ENCODE measurements at places on chromosomes 5 and 9.

- peak; percentile 8 for DNase-seq
These were observed 652.3 kb upstream of the FTMT start for GRCh38 chr5:121199216-121199999.

DNA sequence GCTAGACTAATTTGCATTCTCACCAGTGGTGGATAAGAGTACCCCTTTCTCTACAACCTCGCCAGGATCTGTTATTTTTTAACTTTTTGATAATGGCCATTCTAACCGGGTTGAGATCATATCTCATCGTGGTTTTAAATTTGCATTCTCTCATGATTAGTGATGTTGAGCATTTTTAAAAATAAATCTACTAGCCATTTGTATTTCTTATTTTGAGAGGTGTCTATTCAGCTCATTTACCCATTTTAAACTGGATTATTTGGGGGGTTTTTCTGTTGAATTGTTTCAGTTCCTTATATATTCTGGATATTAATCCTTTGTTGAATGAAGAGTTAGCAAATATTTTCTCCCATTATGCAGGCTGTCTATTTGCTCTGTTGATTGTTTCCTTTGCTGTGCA, 139.6 kb downstream of the ARSB start:
- DNase-seq = no peak

DNA sequence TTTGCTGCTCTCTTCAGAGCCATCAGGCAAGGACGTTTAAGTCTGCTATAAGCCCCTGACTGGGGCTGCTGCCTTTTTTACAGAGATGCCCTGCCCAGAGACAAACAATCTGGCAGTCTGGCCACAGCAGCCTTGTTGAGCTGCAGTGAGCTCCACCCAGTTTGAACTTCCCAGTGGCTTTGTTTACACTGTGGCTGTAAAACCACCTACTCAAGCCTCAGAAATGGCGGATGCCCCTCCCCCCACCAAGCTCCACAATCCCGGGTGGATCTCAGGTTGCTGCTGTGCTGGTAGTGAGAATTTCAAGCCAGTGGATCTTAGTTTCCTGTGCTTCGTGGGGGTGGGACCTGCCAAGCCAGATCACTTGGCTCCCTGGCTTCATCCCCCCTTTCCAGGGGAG, 59.7 kb upstream of the SNCAIP start:
- no peak for DNase-seq

DNA sequence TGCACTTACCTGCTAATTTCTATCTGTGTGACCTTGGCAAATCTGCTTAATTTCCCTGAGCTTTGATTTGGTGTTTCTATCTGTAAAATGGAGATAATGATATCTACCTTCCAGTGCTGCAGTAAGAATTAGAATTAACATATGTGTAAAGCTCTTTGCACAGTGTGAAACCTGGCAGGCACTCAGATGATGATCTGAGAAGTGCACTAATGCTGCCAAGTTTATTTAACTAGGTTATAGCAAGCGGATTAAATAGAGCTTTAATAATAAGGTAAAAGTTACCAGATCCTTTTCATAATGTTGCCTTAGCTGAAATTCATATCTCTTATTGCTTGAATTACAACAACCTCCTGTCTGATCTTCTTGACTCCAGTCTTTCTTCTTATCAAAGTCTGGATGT, 315.3 kb upstream of the CD180 start:
- no peak for DNase-seq

DNA sequence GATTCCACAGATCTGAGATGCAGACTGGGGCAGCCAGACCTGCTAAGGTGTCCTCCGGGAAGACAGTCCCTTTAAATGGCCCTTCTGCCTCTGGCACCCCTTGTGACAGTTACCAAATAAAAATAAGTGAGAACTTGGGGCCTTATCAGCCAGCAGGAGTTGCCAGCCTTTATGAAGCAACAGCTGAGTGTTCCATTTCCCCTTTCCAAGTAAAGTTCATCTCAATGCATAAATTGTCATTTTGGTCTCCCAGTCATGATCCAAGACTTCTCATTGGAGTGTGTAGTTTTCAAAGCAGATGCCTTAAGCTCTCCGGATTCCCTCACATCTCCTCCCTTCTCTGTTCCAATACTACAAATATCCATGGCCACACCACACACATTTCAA, 4.1 kb downstream of the PTCH1 start:
- DNase-seq = no peak

- DNase-seq = no peak
These were observed 18.2 kb upstream of the MLANA start for GRCh38 chr9:5872511-5872910.

DNA sequence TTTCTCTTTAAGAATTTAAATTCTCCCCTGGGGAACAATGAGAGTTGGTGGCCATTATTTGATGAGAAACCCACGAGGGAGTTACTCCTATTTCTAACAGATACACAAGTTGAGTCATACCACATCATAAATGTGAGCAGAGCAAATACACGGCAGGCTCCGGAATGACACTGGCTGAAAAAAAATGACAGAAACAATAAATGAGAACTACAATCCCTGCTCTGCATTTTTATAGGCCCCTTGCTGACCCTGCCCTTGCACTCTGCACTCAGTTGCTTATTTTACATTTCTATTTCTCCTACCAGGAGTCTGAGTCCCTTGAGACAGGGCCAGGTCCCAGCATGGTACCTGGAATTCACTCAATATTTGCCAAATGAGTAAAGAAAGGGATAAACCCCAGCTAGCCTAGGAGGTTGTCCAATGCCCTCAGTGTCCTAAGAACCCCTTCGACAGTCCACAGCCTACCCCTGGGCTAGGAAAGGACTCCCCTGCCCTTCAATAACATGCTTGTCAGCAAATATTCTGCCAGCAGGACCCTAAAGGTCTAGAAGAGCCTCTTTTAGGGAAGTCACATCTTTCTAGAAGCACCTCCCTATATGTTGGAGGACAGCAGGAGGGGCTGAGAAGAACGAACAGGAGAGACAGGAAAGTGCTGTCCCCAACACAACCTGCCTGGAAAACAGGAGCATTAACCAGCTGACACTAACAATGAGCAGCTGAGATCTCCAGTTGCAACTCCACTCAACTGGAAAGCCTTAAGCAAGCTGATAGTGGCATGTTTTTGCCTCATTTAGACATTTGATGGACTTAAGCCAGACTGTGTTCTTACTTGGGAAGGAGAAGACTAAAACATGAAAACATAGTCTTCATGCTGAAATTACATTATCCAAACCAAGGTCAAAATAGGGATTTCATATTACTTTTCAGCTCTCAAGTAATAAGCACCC, 191.2 kb downstream of the ACTL7B start:
- peak; percentile 41 for DNase-seq

- no peak for DNase-seq
These were observed 234.5 kb downstream of the CRB2 start for GRCh38 chr9:123590499-123590898.

- DNase-seq = no peak
These were observed 1.5 kb upstream of the SLC6A3 start for GRCh38 chr5:1446602-1447343.

GRCh38 chr5:52987711-52988331, 1.3 kb upstream of the ITGA2 start:
- DNase-seq = peak; percentile 18

- DNase-seq = no peak
These were observed 742.7 kb downstream of the TLE1 start for GRCh38 chr9:80946496-80947170.

GRCh38 chr5:38871790-38872551, 26.2 kb downstream of the OSMR start:
- no peak for DNase-seq

DNA sequence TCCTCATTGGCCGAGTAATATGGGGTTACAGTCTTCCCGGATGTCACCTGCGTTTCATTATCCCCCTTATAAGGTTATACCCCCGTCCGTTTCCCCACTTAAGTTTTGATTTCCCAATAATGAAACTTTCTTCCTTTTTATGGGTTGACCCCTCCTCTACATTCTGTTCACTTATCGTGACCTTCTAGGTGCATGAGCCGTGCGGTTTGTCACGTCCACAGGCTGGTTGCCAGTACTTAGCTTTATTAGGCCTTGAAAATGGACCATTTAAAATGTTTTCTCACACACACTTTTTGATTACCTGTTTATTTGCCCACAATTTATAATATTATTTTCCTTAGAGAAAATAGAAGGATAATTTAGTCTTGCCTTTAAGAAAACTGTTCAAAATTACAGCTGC, 111.5 kb downstream of the FAM174A start:
- DNase-seq = no peak

- peak; percentile 14 for DNase-seq
These were observed 14.3 kb downstream of the ZBTB34 start for GRCh38 chr9:126874546-126875314.

GRCh38 chr5:59615272-59615671, 278.3 kb downstream of the PDE4D start:
- no peak for DNase-seq

GRCh38 chr9:100725371-100725770, 147.5 kb downstream of the CAVIN4 start:
- no peak for DNase-seq

GRCh38 chr9:80797831-80798688, 891.3 kb downstream of the TLE1 start:
- DNase-seq = no peak

DNA sequence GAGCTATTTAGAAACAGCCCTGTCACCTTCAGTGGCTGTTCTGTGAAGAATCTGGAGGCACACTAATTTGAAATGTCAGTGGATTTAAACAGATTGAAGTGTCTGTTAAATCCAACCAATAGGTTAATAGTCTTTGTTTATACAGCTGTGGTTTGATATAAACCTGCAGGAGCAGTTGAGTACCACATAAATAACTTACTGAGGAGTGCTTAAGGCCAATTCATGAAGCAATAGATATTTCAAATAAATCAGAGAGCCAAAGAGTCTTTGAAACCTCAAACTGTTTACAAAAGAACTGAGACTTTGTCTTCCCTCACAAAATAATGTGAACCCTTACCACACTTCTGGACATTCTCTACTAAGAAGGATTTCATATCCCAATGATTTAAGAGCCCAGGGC, 111.9 kb downstream of the FEM1C start:
- no peak for DNase-seq

GRCh38 chr5:83919071-83920041, 198.7 kb upstream of the HAPLN1 start:
- DNase-seq = no peak

GRCh38 chr5:58064801-58065200, 395.1 kb downstream of the PLK2 start:
- DNase-seq = no peak

DNA sequence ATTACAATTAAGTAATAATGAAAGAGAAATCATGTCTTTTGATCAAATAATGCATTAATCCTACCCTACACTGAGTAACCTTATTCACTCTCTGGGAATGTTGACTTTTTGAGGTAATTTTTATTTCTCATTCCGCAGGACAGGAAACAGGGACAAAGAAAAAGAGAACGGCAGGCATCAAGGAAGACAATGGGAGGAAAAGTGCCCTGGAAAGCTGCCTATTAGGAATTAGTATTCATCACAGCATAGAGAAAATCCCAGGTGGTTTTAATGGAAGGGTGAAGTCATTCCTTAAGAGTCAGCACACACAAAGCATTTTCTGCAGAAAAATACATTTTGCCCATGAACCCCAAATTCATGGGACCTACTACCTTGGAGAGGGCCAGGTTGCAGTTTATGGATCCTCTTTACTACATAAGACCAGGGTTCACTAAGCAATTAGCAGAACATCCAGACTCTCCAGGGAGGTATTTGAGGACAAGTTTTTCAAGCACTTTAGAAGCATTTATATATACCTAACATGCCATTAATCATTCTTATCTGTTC, 9.4 kb downstream of the FSTL4 start:
- no peak for DNase-seq

DNA sequence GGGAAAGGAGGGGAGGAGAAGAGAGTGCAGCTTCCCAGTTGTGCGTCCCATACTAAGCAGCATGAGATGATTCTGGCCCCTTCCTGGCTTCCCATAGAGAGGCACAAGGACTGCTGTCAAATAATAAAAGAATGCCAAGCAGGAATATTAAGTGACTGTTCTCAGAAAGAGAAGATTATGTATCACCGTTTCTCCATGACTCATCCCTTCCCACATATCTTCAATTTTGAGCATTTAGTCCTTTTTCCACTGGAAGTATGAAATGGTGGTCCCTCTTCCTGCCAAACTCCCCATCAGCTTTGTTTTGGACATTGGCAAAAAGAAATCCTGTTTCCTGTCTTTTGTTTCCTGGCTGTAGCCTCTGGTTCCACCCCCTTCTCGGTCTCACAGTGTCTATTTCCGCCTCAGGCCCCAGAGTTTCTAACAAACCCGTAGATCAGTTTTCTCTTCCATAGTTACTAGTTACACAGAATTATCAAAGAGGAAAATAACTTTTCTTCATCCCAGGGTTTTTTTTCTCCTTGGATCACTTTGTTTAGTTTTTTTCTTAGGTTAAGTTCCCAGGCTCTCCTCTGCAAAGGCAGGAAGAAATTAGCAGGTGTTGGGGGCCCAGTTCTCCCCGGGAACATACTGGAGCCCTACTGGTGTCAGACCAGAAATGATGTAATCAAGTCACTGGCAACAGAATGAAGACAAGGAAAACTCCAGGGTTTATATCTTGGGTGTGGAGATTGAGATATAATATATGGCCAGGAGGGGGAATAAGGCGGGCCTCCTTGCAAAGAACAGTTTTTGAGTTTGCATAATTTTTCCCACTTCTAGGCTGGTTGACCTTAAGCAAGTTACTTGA, 26.4 kb upstream of the ARHGAP26 start:
- no peak for DNase-seq

DNA sequence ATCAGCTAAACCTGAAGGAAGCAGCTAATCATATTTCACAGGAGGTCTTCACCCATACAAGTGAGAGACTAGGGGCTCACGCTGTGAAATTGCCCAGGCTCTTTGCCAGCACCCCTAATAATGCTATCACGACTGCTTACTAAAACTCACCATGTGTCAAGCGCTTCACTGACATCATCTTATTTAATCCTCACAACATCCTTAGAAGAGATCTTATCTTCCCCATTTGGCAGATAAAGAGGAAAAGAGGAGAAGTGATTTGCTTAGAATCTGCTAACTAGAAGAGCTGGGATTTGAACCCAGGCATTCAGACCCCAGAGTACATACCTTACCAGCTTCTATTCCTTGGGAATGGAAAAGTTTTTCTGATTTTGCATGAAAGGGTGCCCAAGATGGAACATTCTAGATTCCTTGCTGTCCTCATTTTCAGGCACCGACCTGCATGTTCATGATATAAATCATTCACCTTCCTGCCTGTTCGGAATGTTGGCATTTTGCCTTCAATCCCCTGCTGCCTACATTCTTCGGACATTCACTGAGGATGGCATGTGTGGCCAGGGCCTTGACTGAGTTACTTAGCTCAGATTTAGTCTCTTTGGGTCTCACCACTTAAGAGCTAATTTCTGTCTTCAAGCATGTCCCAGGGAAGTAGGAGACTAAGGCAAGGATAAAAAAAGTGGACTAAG, 88.1 kb downstream of the SH3TC2 start:
- DNase-seq = peak; percentile 35

DNA sequence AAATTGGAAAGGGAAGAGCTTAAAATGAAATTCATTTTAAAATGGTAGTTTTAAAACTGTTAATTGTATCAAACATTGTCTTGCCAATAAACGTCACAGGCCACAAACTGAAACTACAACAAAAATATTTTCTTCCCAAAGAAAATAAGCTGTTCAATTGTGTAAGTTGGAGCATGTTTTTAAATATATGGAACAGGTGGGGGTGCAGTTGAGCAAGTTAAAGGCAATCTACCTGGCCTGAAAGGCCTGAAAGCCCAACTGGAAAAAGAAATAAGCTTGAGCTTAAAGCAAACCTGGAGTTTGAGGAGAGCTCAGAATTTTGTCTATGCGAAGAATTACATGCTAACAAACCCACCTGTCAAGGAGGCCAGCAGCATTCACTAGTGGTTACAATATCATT, 439.5 kb downstream of the ACTL7B start:
- no peak for DNase-seq

All from thyroid gland (tissue), 4 donors.